Activated naive CD4-positive, alpha-beta T cell (primary cell): ENCODE measurements at places on chromosomes 16 and 17.

DNA sequence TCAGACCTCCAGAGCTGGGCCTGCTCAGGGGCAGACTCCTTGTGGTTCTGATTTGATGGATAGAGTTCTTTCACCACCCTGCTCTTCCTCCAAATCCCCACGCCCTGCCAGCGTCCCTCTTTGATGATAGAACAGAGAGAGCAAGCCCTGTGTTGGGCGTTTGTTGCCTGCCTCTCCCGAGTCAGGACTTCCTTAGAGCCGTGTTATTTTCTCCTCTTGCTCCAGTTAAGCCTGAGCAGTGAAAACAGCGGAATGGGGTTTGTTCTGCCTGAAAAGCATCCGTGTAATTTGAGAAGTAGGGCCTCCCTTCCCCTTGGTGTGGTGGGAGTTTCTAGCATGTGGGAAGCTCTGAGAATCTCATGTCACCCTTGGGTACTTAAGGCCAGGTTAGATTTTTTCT is 22.1 kb downstream of the TMEM94 start:
- DNase-seq = no peak

GRCh38 chr17:16106161-16106891 is 106.7 kb downstream of the TTC19 start:
- no peak for DNase-seq

- DNase-seq = no peak
Observed at GRCh38 chr17:1764284-1764683, 2.4 kb downstream of the SERPINF1 start.

DNA sequence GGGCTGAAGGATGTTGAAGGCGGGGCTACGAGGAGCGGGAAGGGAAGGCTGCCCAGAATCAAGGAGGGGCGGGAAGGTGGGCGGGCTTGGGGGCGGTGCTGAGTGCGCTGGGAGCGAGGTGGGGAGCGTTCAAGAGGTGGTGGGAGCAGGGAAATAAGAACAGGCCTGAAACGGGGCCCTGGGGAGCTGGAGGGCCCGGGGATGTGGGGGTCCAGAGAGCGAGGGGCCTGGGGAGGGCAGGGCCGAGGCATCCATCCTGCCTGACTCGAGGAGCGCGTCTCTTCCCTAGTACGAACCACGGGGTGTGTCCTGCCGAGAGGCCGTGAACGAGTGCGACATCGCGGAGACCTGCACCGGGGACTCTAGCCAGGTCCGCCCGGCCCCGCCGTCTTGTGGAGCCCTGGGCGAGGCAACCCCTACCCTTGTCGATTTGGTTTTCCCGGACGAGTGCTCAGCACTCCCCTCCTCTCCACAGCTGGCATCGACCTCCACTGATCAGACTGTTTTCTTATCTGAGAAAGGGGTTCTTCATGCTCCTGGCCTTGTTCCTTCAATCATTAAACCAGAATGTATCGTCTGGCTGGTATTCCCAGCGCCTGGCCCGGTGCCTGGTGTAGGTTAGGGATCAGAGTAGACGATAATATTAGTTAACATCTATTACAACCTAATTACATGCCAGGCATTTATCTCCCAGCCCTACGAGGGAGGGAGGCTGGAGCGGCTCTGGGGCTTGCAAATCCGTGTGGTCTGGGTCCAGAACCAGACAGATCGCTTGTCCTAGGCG is 17.2 kb downstream of the ADAM11 start:
- DNase-seq = no peak

- no peak for DNase-seq
Observed at GRCh38 chr16:23453338-23454052, 506 bp upstream of the COG7 start.

GRCh38 chr16:10098991-10099390 is 83.2 kb downstream of the GRIN2A start:
- no peak for DNase-seq

GRCh38 chr17:74961657-74962350 is 10.8 kb downstream of the HID1 start:
- DNase-seq = peak; percentile 72

DNA sequence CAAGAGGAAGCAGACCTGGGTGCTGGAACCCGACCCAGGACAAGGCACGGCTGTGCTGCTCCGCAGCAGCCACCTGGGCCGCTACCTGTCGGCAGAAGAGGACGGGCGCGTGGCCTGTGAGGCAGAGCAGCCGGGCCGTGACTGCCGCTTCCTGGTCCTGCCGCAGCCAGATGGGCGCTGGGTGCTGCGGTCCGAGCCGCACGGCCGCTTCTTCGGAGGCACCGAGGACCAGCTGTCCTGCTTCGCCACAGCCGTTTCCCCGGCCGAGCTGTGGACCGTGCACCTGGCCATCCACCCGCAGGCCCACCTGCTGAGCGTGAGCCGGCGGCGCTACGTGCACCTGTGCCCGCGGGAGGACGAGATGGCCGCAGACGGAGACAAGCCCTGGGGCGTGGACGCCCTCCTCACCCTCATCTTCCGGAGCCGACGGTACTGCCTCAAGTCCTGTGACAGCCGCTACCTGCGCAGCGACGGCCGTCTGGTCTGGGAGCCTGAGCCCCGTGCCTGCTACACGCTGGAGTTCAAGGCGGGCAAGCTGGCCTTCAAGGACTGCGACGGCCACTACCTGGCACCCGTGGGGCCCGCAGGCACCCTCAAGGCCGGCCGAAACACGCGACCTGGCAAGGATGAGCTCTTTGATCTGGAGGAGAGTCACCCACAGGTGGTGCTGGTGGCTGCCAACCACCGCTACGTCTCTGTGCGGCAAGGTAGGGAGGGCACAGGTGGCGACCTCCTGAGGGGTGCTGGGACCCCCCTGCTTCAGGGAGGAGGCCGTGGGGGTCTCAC is 667 bp downstream of the FSCN2 start:
- DNase-seq = no peak

DNA sequence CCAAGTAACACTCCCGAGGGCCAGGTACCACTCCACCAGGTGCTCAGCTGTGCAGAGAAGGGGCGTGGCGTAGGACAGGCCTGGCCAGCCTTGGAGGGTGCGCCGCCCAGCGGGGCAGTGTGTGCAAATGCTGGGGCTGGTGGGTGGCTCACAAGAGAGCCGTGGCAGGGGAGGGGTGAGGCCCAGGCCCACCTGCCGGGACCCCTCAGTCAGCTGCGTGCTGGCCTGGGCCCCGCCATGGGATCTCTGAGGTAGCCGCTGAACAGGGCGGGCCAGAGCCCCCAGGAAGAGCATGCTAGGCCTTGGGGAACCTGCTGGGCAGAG is 8.8 kb downstream of the TPSG1 start:
- no peak for DNase-seq

DNA sequence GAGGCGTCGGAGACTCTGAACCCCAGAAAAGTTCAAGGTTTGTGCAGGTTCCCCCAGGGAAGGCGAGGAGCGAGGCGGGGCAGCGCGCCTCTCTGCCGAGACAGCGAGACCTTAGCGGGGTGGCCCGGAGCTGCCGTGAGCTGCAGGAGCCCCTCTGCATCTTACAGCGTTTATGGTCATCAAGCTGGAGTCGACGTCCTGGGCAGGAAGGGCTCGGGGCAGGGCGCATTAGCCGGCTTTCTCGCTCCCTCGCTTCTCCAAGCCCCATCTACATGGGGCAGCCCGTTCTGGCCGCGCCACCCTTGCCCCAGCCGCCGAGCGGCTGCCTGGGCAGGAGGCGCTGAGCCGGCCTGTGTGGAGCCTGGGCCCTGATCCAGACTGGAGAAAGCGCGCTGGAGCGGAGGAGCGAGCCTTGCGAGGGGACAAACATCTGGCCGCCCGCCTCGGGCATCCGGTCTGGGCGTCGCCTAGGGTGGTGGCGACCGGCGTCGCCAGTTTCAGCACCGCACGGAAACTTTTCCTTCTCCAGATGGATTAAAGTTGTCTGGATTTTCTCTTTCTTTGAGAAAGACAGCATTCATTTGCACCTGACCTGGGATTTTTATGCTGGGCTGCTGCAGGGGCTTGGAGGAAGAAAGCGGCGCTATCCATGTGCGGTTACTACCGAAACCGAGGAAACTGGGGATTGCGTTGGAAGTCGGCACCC is 750 bp downstream of the TMEM132E start:
- no peak for DNase-seq

GRCh38 chr16:977081-977701 is 4.4 kb upstream of the SOX8 start:
- DNase-seq = no peak

DNA sequence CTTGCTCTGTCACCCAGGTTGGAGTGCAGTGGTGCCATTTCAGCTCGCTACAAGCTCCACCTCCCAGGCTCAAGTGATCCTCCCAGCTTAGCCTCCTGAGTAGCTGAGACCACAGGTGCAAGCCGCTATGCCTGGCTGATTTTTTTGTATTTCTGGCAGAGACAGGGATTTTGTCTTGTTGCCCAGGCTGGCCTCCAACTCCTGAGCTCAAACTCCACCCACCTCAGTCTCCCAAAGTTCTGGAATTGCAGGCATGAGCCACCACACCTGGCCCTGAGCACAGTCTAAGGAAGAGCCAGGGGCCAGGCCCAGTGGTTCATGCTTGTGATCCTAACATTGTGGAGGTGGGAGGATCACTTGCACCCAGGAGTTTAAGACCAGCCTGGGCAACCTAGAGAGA is 21.8 kb upstream of the BCO1 start:
- no peak for DNase-seq

GRCh38 chr17:46822388-46822921 is 4.0 kb upstream of the WNT3 start:
- no peak for DNase-seq

GRCh38 chr16:12881182-12881581 is 20.2 kb upstream of the SHISA9 start:
- no peak for DNase-seq

GRCh38 chr17:44558334-44558709 is 1.0 kb downstream of the FZD2 start:
- no peak for DNase-seq

GRCh38 chr16:30030011-30030685 is 923 bp downstream of the TLCD3B start:
- DNase-seq = no peak
